NCI-H526 treated with DMSO at 0.1 percent for 48 hours (cell line): ENCODE measurements at places on chromosomes 5 and 9.

- no peak for DNase-seq
Observed at GRCh38 chr9:36148311-36149051, 11.9 kb downstream of the GLIPR2 start.

DNA sequence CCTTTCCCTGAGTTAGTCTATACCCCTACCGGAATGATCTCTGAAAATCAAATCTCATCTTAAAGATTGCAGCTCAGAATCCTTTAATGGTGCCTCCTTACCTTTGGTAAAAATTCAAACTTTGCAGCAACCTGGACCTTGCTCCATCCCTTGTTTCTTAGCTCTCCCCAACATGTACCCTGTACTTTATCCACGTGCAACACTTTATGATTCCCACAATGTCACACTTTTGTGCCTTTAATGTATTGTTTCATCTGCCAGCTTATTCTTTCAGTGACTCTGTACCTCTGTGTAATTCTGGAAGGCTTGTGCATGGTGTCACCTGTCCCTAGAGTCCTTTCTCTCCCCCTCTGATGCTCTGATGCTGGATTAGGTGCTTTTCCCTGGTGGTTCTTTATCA is 9.5 kb downstream of the ACO1 start:
- DNase-seq: no peak

DNA sequence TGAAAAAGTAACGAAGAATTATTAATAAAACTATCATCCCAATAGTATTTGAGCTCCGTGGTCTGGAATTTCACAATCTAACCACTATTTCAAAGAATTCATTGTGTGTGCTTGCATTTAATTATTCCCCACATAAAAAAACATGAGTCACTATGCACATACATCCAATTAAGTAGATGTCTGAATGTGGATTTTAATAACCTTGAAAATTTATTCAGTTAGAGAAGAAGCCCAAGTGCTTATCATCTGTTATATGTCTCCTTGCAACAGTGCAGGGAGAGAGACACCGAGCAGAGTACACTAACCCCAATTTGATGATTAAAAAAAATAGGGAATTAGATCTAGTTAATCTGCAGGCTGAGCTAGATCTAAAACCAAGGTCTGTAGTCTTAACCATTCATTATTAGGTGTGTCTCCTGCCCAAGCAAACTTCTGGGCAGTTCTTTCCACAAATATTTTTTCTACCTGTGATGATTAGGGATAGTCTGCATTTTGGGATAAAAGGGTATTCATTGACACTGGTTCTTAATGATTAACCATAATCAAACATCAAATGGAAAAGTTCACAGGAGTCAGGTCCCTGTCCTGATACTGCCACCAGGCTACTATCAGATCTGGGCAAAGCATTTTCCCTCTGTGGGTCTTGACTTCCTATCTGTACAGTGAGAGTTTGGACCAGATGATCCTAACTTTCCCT is 164.2 kb downstream of the GRIA1 start:
- no peak for DNase-seq

- no peak for DNase-seq
Observed at GRCh38 chr5:137563646-137564397, 64.7 kb upstream of the SPOCK1 start.

DNA sequence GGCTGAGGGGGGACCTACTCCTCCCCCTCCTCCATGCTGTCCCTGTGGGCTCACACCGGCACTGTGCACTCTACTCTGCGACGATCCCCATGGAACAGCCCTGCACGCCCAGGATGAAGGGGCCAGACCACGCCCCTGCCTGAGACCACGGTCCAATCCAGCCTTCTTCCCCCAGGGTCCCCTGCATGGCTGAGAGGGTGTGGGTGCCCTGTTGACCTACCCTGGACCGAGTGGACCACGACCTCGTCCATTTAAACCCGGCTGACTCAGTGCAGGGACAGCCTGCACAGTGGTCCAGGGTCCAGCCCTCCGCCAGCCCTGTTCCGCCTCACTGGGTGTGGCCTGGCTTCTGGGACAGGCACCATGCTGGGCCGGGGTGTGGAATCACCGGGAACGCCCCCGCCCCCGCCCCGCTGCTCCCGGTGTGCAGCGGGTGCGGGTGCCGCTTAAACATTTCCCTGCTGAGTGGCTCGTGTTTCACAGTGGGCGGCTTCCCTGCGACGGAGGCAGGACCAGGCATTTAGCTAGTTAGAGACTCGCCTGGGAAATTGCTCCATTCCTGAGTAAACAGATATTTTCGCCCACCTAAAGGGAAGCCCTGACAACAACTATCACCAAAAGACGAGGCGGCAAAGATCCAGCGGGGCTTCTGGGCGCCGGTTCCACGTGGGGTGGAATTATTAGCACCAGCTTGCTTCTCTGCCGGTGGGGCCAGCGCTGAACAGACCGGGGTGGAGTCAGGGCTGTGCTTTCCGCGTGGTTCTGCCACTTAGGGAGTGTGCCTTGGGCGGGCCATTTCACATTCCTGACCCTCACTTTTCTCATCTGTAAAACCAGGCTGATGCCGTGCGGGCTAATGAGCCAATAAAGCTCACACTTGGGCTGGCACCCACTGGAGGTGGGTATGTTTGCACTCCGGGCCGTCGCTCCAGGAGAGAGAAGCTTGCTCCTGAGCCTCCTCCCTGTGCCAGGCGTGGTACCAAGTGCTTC is 22.6 kb downstream of the DBH start:
- DNase-seq: no peak
